Activated CD8-positive, alpha-beta memory T cell treated with anti-CD3 and anti-CD28 coated beads, Interleukin-2, amount 10 ng/mL, durations not matched to agents 7 days and 5 days (primary cell): ENCODE measurements at places on chromosomes 7 and 10.

DNA sequence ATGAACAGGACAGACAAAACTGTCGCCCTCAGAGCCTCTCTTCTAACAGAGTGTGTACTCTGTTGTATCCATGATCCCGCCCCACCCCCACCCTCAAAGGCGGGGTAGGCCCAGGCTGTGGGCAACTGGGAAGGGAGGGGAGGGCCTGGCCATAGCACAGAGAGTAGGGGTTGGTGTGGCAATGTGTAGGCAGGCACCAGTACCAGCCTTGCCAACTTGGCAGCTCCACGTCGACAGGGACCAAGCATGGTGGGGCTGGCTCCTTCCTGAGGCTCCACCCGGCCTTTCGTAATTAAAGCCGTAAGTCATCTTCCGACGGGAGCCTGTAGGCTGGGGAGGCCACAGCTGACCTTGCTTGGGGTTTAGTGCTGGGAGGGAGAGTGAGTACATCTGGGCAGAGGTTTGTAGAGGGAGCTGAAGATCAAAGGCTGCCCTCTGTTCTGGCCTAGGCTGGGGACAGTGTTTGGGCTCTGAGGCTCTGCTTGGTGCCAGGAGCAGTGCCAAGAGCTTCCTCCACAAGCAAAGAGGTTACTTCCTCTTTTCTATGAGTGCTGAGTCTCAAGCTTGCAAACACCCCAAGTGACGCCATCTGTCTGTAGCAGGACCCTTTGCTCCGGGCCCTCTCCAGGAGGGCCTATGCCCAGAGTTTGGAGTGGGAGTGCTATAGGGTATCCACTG is 121.6 kb downstream of the C10orf105 start:
- no peak for DNase-seq

GRCh38 chr10:109866168-109866994 is 56.9 kb downstream of the XPNPEP1 start:
- DNase-seq: no peak

- DNase-seq: no peak
Observed at GRCh38 chr7:47142169-47142866, 439.6 kb downstream of the TNS3 start.

GRCh38 chr10:89553064-89553734 is 17.8 kb upstream of the SLC16A12 start:
- no peak for DNase-seq

DNA sequence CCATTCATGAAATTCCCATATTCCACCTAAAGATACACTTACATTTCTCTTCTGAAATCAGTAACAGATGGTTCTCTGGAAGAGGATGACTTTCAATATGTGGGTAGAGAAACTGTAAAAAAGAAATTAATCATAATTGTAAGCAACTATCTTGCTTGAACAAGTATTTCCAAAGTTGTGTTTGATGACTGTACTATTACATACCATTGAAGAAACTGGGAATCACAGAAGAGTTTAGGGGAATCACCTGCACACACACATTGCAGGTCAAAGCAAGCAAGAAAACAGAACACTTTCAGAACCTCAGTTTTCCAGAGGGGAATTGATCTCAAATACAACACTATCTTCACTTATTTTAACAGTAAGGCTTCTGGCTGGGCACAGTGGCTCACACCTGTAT is 33.6 kb downstream of the GSAP start:
- no peak for DNase-seq

DNA sequence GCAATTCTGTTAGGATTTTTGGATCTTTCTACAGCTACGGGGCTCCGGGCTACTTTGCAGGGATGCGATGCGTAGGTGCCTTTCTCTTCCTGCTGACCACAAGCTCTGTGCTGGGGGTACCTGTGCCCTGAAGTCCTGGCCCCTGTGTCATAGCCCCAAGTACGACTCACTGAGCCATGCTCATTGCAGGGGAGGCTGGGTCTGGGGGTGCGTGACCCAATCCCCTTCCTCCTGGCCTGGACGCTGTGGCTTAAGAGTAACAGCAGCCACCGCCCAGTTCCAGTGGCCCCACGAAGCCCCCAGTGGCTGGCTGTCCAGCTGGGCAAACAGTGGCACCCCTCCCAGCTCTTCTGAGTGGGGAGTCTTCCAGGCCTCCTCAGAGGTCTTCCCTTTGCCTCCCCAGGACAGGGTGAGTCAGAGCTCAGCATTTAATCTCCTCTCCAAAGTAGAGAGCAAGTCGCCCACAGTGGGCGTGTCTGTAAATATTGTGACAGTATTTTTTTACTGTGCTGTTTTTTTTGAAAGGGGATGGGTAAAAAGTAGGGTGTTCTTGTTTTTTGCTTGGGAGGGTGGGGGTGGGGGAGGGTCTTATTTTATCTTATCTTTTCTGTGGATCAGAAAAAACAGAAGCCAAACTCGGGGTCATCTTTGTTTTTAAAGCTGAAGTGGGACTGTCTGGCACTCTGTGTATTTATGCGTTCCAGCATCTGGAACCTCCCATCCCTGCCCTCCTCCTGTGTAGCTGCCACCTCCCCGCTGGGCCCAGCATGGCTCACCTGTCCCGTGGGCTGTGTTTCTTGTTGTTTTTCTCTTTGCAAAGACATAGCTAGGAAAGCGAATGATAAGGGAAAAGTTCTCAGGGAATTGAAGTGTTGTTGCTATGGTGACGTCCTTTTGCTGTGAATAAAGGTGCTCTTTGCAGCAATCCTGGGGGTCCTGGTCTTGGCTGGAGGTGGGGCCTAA is 8.2 kb downstream of the LFNG start:
- DNase-seq: peak; percentile 74
